ENCODE measurements at places on chromosomes 3 and 15.

GRCh38 chr3:74390121-74390877 lies 224.2 kb downstream of the CNTN3 start:
- DNase-seq: no peak

DNA sequence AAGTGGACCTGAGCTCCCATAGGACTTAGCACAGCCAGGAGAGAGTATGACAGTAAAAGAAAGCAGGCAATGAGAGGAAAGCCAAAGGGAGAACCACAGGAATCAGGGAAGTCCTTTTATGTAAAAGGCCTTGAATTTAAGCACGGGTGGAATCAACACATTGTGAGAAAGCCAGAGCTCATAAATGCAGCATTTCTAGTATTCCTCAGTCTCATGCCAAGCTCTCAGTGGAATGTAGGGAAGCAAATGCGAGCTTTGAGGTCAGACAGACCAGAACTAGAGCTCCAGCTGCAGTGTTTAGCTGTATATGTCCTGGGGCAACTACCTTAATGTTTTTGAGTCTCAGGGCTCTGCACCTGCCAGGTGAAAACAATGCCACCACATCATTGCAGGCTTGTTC lies 132.1 kb upstream of the TRIM42 start:
- no peak for DNase-seq

GRCh38 chr3:54557538-54558428 lies 370.1 kb downstream of the LRTM1 start:
- no peak for DNase-seq

DNA sequence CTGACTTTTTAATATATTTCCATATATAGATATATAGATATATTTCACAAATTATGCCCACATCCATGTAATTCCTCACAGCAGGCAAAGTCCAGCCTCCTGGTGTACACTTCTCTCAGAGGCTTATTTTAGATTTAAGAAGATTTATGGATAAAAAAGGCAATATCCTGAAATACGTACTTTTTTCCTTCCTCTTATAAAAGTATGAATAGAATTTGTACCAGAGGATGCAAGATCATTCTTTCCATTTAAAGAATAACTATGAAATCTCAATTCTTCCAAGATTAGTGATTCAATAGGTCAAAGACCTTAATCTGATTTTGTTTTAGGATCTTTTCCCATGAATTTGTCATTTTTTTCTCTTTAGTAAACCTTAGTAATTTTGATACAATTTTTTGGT lies 597.9 kb upstream of the TBL1XR1 start:
- no peak for DNase-seq

DNA sequence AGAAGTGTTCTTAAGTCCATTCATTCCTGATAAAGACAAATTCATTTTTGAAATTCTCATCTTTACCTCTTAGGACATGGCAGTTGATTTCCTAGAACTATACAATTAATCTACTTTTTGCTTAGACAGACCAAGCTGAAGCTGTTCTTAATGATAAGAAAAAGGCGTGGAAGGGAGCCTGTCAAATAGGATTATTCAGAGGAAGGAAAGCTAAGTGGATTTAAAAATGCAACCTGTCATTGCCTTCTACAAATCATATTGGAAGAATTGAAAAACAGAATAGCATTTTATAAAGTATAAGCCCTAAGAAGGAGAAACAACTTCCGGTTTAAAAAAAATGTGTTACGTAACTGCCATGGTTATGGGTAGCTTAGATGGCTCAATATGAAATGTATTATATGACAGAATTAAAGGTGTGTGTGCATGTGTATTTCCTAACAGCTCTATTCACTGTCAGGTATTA lies 81.2 kb upstream of the RAP2B start:
- DNase-seq: no peak

GRCh38 chr3:1374471-1374870 lies 281.6 kb downstream of the CNTN6 start:
- DNase-seq: no peak

Measured in HCEC 1CT (cell line).